ENCODE measurements at places on chromosomes 3 and 15.

DNA sequence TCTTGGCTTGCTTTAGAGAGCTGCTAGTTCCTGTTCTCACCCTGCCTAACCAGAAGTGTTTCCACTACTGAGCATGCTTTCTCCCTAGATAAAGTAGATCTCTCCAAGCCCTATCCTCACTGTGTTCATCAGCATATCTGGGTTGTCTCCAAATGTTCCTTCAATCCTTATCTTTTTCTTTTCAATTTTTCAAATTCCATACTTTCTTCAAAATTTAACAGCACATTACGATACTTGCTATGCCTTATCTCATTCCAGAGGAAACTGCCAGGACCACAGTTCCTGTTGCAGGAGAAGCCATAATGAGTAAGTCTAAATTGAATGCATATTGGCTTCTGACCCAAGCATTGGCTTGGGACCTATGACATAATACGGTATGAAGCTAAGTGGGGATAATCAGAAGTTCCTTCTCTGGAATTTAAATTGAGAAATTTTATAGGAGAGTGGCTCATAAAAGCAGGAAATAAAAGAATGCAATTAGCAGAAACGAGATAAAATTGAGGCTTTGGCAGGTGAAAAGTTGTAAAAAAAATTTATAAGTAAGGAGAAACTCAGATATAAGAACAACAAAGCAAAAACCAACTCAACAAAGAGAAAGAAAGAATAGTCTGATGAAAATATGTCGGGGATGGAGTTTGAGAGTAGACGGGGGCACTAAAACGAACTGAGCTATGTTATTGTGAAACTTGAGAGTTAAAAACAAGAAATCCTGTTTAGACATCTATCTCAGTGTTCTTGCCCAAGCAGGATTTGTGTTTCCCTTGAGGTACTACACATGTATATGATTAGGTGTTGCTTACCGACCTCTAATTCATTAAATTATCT is 631.7 kb upstream of the CCDC54 start:
- no peak for DNase-seq

DNA sequence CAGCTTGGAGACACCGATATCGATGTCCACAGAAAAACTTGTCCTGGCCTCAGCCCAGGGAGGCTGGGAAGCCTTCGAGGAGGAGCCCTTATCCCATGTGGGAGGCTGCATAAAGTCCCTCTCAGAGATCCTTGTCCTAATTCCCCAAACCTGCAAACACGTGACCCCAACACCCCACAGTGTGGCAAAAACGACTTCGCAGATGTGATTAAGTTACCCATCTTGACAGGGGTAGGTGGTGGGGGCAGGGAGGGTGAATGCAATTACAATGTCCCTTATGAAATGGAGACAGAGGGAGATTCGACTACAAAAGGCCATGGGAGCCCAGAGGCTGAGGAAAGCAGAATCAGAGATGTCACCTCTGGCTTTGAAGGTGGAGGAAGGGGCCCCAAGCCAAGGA is 2.3 kb upstream of the TLR9 start:
- no peak for DNase-seq

- DNase-seq = no peak
Measured at GRCh38 chr3:179536256-179536655, 26.5 kb upstream of the ACTL6A start.

GRCh38 chr3:118207271-118207670 is 827.4 kb downstream of the IGSF11 start:
- no peak for DNase-seq

- no peak for DNase-seq
Measured at GRCh38 chr3:136818191-136818768, 646 bp upstream of the SLC35G2 start.

- DNase-seq = no peak
Measured at GRCh38 chr15:33124279-33124678, 70.2 kb downstream of the FMN1 start.

DNA sequence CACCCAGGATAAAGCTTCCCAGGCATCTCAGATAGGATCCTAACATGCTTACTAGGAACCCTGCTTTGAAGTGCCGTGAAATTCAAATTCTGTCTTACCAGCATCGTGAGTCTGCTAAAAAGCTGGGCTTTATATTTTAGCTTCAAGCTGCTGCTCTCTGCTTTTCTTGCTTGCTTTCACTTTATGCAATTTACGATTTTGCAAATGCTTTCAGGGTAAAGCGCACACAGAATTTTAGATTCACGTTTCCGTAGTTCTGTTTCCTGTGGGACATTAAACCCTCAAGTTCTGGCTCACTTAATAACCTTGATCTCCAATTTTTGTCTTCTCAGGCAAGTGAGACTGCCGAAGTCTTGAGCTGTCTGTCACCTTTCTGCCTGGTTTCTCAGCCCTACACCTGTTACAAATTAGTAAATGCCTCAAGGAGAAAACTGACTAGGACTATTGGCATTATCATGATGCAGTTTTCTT is 170.5 kb upstream of the TGFBR2 start:
- no peak for DNase-seq

- DNase-seq = no peak
Measured at GRCh38 chr3:38137615-38138348, 679 bp upstream of the MYD88 start.

GRCh38 chr15:82018201-82018600 is 27.6 kb downstream of the MEX3B start:
- DNase-seq = peak; percentile 84

- DNase-seq = peak; percentile 62
Measured at GRCh38 chr3:105367406-105368213, 901 bp downstream of the ALCAM start.

DNA sequence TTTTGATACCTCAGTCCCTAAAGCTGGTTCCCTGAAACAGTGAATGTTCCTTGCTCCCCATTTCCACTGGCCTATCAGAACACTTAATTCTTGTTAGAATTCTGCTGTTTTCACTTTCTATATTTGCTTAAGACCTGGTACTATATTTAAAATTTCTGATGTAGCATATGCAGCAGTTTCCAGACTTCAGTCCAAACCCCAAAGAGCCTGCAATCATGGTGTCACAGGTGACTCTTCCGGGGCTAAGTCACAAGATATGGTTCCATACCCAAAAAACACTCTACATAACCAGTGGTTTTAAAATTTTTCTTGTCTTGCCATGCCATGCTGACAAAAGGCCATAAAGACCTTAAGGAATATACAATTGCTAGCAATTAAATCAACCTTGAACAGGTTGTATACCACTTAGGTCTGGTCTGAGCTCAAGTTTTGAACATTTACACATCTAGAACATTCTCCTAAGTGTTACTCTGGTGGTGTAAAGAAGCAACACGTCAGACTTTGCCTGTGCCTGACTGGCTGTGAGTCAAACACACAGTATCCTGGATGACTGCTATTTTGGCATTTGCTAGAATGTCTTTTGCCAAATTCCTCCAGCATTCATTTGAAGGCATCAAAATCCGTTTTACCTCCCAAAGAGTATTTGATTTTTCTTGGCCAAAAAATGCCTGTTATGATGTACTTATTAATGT is 160.0 kb downstream of the FRMD5 start:
- no peak for DNase-seq

DNA sequence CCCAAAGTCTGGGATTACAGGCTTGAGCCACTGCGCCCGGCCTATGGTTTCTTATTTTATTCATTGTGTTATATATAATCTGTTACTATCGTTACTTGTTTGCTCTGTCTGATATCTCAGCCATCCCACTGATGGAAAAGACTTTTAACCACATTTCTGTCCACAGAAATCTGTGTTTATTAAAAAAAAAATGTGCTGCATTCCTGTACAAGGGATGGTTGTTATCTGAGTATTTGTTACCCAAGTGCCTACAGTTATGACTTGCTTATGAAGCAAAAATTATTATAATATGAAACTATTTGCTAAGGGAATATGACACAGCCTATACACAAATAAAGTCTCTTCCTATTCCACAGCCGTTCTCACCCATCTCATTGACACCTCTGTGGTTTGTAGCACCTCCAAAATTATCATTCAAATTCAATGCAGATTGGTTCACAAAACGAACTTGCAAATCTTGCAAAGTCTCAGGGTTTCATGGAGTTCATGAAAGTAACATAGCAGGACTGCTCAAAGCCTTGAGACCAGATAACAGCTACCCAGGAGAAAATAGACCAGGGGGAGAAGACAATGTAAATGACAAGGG is 47.4 kb upstream of the UBE2E1 start:
- DNase-seq = no peak

- no peak for DNase-seq
Measured at GRCh38 chr3:94525043-94525442, 462.2 kb downstream of the NSUN3 start.

- no peak for DNase-seq
Measured at GRCh38 chr15:69074001-69074842, 59.7 kb downstream of the NOX5 start.

GRCh38 chr3:53555068-53555588 is 60.7 kb downstream of the CACNA1D start:
- no peak for DNase-seq

DNA sequence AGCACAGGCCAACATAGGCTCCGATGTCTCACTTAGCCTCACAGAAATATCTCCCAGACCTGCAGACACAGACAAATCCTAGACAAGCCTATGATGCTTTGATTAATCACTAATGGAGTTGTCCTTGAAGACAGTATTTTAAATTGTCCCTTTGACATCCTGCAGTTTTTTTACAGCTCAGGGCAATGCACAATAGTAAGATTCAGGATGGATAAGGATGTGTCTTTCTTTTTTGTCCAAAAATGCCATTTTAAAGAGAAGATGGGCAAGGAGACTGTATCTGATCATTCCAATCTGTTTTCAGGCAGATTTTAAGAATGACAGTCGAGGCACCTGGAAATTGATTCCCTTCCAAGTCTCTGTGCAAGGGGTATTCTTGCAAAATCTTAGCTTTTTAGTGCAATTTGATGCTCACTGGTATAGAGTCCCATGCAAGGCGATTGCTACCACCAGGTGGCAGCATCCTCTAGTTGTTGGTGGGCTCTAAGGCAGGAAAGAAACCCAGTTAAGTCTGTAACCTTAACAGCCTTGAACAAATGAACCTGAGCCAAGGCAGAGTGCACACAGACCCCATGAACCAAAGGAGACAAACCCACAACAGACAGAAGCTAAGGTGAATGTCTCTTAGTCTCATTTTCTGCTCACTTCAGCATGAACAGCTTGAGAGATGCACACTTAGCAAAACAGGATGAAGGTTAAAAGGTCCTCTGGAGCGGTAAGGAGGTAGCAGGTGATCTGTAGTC is 51.2 kb upstream of the MINAR1 start:
- peak; percentile 29 for DNase-seq

DNA sequence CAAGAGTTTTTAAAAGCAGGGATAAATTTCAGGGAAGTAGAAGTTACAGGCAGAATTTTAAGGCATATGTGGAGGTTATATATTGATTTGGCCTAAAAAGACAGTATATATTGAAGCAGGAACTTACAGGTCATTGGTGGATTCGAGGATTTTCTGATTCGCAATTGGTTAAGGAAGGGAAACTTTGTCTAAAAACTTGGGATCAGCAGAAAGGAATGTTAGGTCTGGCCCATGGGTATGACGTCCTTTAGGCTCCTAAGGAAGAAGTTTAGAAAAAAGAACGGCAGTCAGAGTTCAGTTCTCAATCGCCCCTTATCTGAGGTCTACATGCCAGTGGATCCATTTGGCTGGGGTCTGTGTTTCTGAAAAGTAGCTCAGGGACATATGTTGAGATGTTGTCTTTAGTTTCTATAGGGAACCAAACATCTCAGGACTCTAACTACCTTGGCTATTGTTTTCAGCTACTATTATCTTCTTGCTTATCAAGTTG is 33.2 kb upstream of the ACP3 start:
- no peak for DNase-seq

DNA sequence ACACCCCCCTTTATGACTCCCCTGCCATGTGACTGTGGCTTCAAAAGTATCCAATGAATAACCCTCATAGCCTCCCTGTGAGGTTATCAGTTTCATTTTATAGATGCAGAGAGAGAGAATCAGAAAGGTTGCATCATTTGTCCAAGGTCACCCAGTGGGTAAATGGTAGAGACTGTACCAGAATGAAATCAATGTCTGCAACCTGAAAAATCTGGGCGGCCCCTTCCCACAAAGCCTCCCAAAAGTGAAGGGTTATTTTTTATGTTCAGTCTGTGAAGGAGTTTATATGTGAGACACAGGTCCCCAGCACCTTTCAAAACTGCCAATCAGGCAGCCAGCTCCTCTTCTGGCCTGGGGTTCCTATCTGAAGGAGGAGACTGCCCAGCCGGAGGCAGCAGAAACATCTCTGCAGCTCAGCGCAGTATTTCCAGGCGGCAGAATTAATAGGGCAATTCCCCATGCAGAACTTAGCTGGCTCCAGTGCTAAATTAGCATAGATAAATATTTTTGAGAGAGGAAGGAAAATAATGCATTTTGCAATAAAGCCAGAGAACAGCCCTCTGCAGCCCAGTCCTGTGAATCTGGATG is 130.8 kb upstream of the PRR20G start:
- DNase-seq = no peak

GRCh38 chr3:129694228-129694627 is 87.8 kb upstream of the PLXND1 start:
- no peak for DNase-seq

GRCh38 chr3:41202834-41203345 is 3.6 kb downstream of the CTNNB1 start:
- peak; percentile 46 for DNase-seq

- DNase-seq = no peak
Measured at GRCh38 chr3:32181365-32181764, 57.1 kb upstream of the CMTM8 start.

- DNase-seq = no peak
Measured at GRCh38 chr3:101676765-101677435, at the start of gene ZBTB11. Gene ZBTB11 (minus strand): TSS chr3:101677132. CDS start chr3:101676914, 218 bp downstream.

GRCh38 chr3:183980403-183980802 is 37.3 kb downstream of the ABCC5 start:
- no peak for DNase-seq

GRCh38 chr3:98583766-98584165 is 9.6 kb downstream of the CPOX start:
- no peak for DNase-seq

DNA sequence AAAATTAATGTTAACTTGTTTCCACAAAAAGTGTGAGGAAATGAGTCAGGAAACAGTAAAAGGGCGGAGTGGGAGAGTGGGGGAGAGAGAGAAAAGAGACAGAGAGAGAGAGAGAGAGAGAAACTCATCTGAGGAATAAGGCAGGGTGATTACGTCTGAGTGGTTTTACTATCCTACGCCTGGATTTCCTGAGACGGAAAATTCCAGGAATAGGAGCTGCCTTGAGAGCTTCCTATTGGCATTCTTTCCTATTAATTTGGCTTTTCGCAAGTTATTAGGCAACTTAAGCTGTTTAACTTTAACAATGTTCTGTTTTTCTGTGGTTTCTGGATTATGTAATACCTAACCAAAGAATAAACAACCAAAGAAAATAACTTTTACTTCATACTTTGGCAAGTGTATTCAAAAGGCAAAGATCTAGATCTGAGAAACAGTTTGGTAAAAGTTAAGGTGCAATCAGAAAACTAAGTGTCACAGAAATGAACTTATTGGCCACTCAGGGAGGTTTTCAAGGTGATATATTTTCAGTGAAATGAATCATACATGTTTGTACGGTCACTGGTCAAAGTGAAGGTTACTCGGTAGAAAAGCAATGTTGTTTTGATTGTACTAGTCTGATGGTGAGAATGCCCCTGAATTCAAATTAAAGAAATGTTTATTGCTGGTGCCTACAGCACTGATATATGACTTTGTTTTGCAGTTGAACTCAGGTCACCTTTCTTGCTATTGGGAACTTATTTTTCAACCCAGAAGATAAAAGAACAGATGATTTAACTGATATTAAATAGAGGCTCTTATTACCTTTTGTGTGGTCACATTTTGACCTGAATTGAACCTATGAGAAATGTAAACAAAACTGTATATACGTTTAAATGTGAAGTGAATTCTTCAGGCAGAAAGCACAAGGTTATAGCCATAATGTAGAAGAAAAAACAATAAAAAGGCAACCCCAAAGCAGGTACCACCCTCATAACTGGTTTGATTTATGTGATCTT is 39.9 kb upstream of the TNFSF10 start:
- no peak for DNase-seq

GRCh38 chr3:114449271-114450007 is 155.6 kb downstream of the TIGIT start:
- no peak for DNase-seq
